Fibroblast of mammary gland (primary cell): ENCODE measurements at places on chromosomes 6 and 20.

GRCh38 chr6:17932330-17932852 lies 55.0 kb downstream of the KIF13A start:
- DNase-seq: peak; percentile 96

- DNase-seq: no peak
Measured at GRCh38 chr20:14717134-14717999, 380.0 kb upstream of the FLRT3 start.

DNA sequence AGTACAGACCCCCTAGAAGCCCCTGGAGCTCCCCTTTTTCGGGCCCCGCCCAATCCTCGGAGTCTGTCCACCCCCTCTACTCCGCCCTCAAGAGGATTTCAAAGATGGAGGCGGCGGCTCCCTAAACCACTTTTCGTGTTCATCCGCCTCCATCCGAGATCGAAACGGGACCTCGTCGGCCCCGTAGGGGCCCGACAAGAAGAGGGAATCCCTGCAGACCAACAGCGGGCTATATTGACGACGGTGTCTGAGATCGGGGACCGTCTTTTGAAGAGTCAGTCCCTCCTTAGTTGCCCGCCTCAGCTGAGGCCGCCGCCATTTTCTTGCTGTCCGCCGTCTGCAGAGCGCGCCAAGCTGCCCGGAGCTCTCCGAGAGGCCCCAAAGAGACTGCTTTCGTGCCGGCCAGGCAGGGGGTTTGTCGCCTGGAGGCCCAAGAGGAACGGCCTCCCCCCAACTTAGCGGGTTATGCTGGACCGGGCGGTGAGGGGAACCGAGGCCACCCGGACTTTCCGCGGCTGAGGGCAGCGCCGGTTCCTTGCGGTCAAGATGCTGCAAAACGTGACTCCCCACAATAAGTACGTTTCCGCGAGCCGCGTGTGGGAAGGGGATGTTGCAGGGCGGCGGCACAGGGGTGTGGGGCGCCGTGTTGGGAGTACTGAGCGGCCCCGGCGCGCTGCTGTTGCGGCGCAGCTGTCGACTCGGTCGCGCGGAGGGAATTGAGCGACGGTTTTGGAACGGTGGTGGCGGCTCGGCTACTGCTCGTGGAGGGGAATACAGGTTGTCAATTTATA lies 4.2 kb downstream of the BRD2 start:
- no peak for DNase-seq

- DNase-seq: no peak
Measured at GRCh38 chr6:165692106-165692653, 29.1 kb upstream of the PDE10A start.

DNA sequence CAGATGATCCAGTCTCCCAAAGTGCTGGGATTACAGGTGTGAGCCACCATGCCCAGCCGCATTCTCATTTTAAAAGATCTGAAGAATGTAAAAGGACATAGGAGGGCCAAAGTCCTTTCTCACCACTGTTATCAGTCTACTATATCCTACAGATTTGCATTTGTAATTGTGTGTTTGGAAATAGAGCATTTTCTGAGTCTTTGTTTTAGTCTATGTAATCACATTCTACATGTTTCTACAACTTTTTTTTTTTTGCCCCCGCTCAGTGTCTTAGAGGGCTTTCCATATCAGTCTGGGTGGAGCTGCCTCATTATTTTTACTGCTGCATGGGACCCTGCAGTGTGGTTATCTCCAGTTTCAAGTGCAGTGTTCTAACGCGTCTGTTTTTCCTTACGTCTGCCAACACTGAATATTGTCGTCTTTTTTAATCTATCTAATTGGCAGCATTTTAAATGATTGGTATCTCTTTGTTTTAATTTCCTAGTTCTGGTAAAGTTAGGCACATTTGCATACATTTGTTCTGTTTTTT lies 7.8 kb downstream of the CUL9 start:
- DNase-seq: no peak

GRCh38 chr6:64680446-64680845 lies 1026.6 kb downstream of the EYS start:
- DNase-seq: no peak

DNA sequence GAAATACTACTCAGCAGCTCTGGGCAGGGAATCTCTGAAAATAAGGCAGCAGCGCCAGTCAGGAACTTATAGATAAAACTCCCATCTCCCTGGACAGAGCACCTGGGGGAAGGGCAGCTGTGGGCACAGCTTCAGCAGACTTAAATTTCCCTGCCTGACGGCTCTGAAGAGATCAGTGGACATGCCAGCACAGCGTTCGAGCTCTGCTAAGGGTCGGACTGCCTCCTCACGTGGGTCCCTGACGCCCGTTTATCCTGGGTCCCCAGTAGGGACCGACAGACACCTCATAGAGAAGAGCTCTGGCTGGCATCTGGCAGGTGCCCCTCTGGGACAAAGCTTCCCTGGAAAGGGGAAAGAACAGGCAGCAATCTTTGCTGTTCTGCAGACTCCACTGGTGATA lies 59.0 kb downstream of the COL21A1 start:
- DNase-seq: no peak
